CD4-positive, CD25-positive, alpha-beta regulatory T cell (primary cell): ENCODE measurements at places on chromosomes 3 and 15. TPM values are rescaled to one million over a fixed set of nuclear protein-coding genes. Genes with fewer than 3 reads are reported as not detected.

DNA sequence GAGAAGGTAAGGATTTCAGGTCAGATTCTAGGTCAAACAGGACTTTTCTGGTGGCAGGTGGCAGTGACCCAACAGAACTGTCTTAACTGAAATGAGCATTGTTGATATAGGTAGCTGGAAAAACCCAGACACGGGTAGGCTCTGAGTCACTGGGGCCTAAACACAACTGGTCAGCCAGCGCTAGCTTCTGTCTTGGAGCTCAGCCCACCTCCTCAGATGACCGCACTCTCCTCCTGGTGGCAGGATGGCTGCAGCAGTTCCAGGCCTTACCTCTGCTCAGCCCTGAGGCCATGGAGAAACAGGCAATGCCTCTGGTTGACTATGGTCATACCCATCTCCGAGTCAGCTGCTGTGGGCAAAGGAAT is 61.1 kb upstream of the GATA2 start:
- DNase-seq: no peak

GRCh38 chr3:69815970-69816369 is 76.7 kb downstream of the MITF start:
- DNase-seq: no peak

- no peak for DNase-seq
Observed at GRCh38 chr3:148957586-148957985, 33.8 kb upstream of the GYG1 start.

GRCh38 chr3:191761906-191762305 is 300.9 kb downstream of the PYDC2 start:
- DNase-seq: no peak

GRCh38 chr15:101407439-101407838 is 82.1 kb downstream of the PCSK6 start:
- no peak for DNase-seq

- DNase-seq: no peak
Observed at GRCh38 chr3:149590691-149591441, 67.0 kb downstream of the WWTR1 start.

DNA sequence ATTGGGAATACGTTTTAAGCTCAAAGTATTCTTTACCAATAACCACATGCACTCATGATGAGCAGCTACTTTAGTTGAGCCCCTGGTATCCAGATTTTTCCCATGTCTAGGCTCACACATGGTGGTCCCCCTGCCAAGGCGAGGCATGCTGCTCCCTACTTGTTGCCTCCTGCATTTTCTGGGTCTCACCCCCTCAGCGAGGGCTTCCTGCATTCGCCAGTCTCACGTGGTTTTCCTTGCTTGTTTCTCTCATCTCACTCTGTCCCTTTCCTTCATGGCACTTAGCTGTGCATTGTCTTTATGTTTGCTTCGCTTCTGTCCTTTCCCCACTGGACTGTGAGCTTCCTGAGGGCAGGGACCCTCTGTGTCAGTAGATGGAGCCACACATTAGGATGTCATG is 99.2 kb downstream of the PDZRN3 start:
- DNase-seq: no peak

- no peak for DNase-seq
Observed at GRCh38 chr3:38125305-38126120, 11.4 kb downstream of the ACAA1 start.

DNA sequence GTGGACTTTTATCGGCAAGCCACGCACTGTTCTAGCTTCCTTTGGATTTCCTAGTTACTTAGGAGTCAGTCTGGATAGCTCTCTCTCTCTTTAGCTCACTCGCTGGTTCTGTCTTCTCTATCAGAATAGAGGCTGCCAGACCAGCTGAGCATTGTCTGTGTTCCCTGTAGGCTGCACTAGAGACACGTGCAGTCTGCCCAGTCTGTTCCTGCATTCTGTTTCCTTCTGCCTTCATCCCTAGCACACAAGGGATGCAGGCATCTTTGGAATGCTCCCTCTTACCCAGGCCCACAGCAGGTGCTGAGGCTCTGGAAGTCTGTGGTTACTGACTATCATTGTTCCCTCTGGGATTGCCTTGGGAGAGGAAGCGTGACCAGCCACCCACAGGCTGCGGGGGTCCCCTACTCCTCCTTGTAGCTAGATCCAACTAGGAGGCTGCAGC is 322.8 kb downstream of the ZNF621 start:
- DNase-seq: no peak

DNA sequence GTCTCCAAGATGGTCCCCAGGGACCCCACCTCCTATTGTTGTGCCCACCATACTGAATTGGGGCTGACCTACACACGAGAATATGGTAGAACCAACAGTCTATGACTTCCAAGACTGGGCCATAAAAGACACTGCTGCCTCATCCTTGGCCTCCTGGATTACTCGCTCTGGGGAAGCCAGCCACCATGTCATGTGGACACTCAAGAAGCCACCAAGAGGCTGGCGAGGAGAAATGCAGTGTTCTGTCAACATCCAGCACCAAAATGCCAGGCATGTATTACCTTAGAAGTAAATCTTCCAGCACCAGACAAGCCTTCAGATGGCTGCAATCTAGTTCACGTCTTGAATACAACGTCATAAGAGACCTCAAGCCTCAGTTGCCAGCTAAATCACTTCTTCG is 17.1 kb upstream of the TPM1 start:
- DNase-seq: no peak

GRCh38 chr3:117534138-117534537 is 824.6 kb downstream of the TUSC7 start:
- DNase-seq: no peak

Gene SCAPER
- 38.1 TPM for total RNA-seq

Gene TRAK1
- 23.3 TPM for total RNA-seq

Gene TRIM71
- 0.47 TPM for total RNA-seq

Gene MKRN2OS
- total RNA-seq: not detected

Gene ANKRD63
- 0.35 TPM for total RNA-seq

Gene HIGD2B
- total RNA-seq: not detected
